ENCODE measurements at places on chromosomes 2 and 18.

GRCh38 chr2:179677746-179678505, 183.5 kb downstream of the ZNF385B start:
- DNase-seq: no peak

DNA sequence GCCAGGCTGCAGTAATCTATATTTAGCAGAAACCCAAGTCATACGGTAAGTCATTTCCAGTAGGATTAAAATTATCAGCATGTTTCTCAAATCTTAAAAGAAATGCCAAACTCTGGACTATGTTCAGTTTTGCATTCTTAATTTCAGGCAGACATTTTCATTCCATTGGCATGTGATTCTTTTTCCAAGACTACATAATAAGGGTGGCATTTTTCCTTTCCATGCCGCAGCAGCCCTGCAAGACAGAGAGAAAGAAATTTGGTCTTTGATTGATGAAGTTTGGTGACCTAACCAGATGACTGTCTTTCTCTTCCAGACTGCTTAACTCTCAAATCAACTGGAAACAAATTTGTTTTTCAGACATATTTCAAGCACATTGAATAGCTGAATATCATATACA, 118.1 kb downstream of the FHOD3 start:
- DNase-seq: no peak

DNA sequence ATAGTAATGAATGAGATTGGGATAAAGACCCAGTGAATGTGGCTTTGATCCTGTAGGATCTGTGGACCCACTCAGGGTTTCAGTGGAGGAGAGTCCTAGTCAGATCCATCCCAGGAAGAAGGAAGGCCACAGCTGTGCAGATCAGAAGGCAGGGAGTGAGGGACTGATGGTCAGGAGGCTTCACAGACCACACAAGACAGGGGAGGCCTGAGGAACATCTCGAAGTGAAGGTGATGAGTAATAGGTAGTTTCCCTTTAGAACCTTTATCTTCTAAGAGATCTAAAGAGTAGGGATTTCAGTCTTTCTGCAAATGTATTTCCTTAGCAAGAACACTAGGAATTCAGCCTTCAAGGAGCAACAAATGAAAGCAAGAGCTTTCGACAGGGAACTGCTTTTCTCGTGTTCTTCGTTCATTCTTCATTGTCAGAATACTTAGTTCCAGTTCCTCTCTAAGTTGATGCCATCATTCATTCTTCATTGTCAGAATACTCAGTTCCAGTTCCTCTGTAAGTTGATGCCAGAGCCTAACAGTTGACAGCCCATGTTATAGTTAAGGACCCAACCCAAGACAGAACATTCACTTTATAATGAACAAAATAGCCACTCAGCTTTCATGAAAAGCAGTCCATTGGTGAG, 150.2 kb upstream of the EPAS1 start:
- no peak for DNase-seq

- no peak for DNase-seq
These were observed 297.9 kb downstream of the EN1 start for GRCh38 chr2:118549503-118549902.

DNA sequence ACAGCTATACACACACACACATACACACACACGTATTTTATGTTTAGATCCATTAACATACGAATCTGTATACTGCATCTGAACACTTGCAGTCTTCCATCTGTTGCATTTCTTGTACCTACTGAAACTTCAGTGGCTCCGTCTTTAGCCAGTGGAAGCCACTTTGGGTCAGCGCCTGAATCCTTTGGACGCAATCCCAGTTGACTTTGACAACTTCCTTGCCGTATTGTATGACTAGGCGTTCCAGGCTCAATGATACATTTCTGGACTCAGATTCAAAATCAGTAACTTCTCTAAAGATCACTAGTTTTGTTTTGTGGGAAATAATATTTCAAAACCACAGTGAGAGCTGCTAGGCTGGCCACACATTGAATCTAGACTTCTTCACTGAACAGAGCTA, 101.5 kb upstream of the GPC1 start:
- DNase-seq: no peak

Data from stimulated activated CD8-positive, alpha-beta memory T cell treated with anti-CD3 and anti-CD28 coated beads, Interleukin-7, amount 100 ng/mL, for 1 hour (primary cell).